AG09319 (cell line): ENCODE measurements at places on chromosomes 12 and 14.

- DNase-seq = no peak
Measured at GRCh38 chr14:89384636-89385035, 32.4 kb downstream of the FOXN3 start.

- DNase-seq = no peak
Measured at GRCh38 chr12:67884596-67884995, 104.7 kb upstream of the IFNG-AS1 start.

DNA sequence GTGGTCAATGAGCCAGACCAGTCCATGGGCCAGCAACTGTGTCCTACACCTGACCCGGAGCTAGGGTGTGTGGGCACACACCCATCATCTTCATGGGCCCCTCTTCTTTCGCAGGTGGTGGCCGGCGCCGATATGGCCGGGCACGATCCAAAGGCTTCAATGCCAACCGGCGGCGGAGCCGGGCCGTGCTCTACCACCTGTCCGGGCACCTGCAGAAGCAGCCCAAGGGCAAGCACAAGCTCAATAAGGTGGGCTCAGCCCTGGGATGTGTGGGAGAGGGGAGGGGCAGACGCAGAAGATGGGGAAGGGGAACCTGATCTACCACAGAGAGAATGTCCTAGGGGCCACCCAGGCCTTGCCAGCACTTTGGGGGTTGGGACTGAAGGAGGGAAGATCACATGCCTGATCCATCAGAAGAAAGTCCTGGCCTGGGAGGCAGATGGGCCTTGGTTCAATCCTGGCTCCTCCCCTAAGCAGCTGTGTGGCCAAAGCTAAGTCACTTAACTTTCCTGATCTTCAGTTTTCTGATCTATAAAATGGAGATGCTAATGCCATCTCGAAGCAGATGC is 3.8 kb downstream of the KCNH3 start:
- DNase-seq = no peak

- peak; percentile 12 for DNase-seq
Measured at GRCh38 chr12:111927346-111927745, 85.3 kb downstream of the MAPKAPK5 start.

- no peak for DNase-seq
Measured at GRCh38 chr14:96895658-96896271, 98.6 kb downstream of the VRK1 start.

DNA sequence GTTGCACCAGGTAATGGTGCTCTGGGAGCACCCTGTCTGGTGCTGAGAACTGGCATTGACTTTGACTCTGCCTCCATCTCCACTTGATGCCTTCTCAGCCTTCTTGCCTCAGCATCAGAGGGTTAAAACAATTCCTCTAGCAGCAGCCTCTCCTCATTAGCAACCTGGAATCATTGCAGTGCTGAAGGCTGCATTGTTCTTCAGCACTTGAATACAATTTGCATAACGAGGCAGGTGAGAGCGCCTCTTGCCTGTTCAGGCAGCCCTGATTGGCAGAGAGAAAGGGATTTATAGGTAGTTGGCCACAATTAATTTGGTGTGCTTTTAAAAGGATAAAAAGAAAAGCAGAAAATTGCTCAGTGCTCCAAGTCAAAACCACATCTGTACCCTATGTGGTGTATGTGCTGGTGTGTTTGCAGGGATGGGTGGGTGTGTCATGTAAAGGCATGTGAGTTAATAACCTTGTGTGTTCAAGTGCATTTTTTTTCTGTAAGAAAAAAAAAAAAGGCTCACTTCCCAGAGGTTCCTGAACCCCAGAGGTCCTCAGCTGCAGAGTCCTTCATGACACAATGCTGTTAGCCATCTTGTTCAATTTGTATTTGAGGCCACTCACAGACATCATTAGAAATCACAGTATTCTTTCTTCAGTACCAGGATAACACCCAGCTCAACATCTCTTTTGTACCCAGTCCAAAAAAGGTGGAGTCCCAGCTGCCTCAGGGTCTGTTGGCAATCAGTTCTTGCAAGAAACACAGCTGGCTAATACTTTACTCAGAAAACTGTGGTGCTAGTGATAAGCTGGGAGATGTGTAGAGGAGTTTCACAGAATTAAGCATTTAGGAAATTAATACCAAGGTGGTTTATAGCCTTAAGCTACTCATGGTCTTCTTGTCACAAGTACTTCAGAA is 385.6 kb downstream of the GRIN2B start:
- DNase-seq = no peak

DNA sequence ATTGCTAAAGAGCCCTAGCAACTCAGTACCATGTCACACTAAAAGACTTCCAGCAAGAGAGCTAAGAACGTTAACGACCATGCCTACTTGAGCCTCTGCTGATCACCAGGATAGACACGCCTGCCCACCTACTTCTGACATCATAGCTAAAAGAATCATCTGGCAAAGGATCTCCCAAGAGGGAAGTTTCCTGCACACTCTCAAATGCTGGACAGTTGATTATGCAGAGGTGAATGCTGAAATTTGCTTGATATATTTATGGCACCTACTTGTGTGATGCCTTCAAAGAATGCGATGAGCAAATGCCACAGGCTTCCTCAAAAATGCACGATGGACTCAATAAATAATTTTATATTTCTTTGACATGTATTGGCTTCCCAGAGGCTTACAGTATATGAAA is 113.6 kb downstream of the GALC start:
- DNase-seq = no peak

DNA sequence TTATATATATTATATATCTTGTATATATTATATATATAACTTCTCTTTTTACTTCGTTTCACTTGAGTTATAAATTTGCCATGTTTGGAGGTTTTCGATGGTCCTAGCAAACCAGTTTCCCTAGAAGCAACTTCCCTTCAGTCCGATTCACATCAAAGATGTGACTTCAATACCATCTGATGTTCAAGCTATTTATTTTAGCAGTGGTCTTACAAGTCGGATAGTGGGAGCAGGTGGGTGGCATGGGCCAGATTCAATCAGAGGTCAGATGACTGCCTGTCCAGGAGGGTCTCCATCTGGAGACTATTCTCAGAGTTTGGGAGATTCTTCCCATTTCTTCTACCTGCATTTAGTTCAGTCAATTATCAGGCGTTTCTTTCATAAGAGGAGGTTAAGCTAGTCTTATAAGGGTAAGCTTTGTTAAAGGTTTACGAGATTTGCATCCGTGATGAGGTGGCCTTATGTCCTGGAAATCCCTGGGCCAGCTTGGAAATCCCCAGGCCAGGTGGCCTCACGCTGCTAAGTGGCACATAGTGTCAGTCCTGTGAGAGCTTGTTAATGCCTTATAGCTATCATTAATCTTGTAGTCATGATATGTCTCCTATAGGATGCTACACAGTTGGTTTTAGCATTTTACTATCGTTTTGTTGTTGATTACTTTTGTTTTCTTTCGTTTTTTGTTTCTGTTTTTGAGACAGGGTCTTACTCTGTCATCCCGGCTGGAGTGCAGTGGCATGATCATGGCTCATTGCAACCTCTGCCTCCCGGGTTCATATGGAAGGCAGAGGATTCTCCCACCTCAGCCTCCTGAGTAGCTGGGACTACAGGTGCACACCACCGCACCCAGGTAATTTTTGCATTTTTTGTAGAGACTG is 145.8 kb downstream of the BICD1 start:
- no peak for DNase-seq

DNA sequence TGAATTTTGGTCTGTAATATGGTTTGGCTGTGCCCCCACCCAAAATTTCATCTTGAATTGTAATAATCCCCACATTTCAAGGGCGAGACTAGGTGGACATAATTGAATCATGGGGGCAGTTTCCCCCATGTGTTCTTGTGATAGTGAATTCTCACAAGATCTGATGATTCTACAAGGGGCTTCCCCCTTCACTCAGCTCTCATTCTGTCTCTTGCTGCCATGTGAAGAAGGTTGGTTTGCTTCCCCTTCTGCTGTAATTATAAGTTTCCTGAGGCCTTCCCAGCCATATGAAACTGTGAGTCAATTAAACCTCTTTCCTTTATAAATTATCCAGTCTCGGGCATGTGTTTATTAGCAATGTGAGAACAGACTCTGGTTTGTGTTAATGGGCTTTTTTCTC is 5.9 kb downstream of the LRRC9 start:
- DNase-seq = no peak

GRCh38 chr12:113171543-113171942 is 13.7 kb downstream of the DDX54 start:
- DNase-seq = no peak

- DNase-seq = no peak
Measured at GRCh38 chr14:101178184-101179072, 274.9 kb upstream of the RTL1 start.

GRCh38 chr14:103221781-103222358 is 98.6 kb downstream of the TNFAIP2 start:
- DNase-seq = no peak

DNA sequence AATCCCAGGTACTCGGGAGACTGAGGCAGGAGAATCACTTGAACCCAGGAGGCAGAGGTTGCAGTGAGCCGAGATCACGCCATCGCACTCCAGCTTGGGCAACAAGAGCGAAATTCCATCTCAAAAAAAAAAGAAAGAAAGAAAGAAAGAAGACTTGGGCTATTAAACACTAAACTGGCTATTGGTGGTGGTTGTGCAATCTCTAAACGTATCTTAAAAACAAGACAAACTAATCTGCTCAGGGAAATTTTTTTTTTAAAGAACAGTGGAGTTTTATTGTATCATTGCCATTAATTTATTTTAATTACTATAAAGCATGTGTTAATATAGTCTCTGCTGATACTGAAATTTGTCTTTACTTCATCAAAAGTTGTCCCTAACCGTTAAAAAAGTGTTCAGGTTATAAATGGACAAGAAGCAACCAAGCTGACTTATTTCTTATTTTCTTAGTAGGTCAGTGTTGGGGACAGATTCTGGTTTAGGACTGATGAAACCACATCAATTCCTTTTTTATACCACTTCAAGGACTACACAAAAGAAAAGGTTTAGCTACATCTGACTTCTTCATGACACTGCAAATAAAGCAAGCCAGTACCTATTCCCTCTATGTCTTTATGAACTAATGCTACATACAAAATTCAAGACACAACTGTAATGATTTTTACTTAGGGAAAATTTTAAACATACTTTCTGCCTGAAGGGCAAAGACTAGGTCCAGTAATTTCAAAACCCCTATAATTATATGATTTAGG is 68.7 kb upstream of the KRAS start:
- no peak for DNase-seq

DNA sequence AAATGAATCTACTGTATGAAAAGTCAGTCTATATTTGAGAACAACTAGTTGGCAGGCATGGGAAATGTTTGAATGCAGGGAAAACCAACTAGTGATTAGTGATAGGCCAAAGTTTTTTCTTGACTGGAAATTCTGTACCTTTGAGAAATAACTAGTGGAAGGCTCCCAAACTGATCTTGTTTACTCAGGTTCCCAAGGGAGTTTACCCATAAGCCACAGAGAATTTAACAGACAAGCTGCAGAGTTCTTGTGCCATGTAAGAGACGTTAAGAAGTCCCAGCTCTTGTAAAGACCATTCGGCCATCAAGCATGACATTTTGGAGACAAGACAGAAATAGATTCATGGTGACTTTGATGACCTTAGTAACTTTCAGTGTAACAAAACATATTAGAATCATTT is 1882.8 kb upstream of the SEL1L start:
- no peak for DNase-seq

DNA sequence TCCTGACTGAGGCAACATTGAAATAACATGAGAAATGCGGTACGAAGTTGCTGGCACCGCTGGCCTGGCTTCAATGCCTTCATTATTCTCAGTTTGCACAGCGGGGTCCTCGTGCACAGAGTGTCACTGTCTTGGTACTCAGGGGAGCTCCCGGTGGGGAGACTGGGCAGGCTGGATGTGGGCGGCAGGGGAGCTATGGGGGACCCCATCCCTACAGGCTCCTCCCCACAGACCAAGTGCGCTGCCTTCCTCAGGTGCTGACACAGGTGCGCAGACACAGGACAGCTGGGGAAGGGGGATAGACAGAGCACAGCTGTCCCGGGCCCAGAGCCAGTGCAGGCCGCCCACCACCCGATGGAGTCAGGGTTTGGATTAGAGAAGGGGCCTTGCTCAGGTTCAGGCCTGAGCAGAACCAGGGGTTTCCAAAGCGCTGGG is 270.1 kb downstream of the ADGRD1 start:
- DNase-seq = no peak

DNA sequence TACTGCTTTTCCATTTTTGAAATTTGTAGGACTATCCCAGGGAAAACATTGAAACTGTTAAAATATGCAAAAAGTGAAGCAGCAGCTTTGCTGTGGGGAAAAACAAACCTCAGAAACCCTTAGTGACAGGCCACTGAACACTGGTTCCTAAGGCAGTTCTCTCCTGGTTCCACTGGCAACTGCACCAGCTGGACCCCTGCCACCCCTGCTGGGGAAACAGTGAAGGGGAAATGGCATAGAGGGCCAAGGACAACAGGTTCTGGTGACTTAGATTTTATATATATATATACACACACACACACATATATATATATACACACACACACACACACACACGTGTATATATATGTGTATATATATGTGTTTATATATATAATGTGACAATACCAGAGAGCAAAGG is 16.2 kb upstream of the KRT7 start:
- DNase-seq = no peak
